ENCODE measurements at places on chromosomes 3 and 15.

DNA sequence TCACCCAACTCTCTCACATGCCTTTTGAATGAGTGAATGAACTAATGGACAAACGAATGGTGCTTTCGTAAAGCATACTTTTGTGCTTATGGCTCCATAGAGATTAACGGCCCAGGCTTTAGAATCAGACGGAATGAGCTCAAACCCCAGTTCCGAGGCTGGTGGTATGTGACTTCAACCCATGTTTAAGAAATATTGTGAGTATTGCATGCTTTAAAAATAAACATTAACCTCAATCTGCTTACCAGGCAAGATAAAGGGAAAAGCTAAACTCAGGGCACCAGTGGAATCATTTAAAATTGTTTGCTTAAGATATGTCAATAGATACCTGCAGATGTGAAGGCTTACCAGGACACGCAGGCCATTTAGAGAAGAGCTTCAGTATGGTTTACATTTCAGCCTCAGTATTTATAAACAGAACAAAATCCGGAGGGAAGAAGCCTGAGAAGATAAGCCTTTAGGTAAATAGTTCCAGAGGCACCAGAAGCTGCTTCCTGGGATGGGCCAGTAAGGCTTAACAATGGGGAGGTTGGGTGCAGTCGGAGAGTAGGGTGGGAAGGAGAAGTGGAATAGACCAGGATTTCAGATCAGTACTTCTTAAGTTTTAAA is 186.4 kb downstream of the ADAMTS9 start:
- DNase-seq, result no peak

DNA sequence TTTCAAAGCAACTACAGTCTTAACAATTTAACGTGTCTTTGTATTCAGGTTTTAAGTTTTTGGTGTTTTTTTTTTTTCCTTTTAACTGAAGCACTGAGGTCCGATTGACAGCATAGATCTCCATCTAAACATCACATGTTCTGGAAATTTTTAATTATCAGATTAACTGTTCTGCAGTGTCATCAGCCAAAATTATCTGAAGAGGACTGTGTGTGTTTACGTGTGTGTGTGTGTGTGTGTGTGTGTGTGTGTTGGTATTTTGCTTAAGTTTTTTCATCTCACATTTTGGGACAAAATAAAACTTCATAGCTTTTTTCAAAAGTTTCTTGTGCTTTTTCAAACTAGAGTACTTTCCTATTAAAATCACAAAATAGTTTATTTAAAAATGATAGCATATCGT is 1.8 kb downstream of the PIK3CA start:
- DNase-seq, result no peak

- no peak for DNase-seq
Measured at GRCh38 chr3:26099692-26100091, 309.8 kb downstream of the OXSM start.

DNA sequence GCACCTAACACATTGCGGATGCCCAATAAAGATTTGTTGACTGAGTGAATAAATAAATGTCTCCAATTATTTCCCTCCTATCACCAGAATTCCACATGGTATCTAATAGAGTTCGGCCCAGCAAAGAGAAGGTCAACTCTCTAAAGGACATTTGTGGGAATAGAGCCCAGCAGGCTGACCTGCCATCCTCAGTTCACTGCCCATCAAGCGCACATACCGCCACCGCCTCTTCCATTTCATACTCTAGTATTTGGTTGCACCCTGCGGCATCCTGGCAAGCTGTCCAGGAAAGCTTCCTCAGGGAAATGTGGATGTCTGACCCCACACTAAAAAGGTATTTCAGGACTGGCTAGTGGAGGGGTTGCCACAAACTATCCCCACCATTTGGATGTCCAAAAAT is 29.8 kb upstream of the DLG1 start:
- no peak for DNase-seq

DNA sequence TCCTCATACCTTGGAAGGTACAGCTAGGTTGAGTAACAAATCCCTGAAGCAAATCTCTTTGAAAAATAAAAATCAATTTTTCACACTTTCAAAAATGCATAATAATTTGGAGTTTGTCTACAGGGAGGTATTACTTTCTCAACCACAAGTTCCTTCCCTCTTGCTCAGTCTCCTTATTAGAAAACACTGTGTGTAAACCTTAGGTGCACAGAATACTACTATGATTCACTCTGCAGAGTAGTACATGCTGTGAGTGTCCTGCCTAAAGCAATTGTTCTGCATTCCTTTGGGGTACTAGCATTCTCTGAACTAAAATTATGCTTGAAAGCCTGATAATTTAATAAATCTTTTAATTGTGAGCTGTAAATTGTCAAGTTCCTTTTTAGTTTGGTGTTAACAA is 115.9 kb upstream of the EPHA3 start:
- no peak for DNase-seq

DNA sequence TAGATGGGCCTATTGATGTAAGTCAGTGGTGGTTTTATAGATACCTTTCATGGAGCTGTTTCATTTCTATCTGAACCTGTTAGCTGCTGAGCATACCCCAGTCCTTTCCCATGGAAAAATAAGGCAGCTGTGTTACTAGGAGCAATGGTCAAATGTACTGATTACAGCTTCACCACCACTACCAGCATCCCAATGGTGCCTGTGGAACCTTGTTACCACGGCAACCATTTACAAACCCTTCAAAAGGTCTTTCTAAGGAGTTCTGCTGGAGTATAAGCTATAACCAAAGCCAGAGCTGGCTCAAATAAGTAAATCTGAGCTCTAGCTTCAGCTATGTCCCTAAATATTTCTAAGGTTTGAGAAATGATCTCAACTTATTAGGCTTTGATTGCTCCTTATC is 133.4 kb upstream of the ACP3 start:
- DNase-seq, result no peak

- no peak for DNase-seq
Measured at GRCh38 chr15:54089776-54090175, 111.5 kb downstream of the UNC13C start.

- no peak for DNase-seq
Measured at GRCh38 chr3:46936733-46937250, 39.8 kb downstream of the CCDC12 start.

DNA sequence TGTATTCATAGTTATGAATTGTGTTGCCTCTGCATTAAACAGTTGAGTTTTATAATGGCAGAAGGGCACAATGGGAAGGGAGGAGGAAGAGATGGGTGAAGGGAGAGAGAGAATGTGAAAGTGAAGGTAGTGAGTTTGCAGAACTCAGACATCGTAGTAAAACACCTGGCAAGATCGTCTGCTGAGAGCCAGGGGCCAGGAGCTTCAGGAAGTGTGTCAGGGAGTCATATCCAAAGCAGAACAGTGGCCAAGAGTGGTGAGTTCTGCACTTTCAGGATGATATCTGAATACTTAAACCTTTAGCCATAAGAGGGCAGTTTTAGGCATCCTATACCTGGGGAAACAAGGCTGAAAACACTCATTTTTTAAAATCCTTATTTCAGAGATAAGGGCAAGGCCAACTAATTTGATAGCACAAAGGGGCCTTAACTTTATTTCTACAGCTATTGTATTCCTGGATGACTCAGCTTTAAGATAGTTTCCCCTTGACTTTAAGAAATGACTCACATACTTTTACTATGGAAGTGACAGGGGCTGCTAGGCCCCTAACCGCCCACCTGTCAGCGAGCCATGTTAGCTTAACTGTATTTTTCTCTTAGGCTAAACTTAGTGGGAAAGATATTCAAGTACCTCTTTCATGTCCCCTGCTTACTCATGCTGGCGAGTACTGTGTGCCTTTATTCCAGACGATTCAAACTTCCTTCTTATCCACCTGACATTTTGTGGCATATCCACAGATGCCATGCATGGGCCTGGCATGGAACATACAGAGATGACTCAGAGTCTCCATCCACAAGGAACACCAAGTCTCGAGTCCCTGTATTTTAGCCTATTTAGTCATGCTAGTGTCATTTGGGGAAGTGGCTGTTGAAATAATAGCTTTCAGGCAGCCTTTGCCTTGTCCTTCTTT is 53.9 kb downstream of the RLBP1 start:
- no peak for DNase-seq

- DNase-seq, result peak; percentile 90
Measured at GRCh38 chr3:101779047-101779821, at the start of gene NXPE3. Gene NXPE3 (plus strand): TSS chr3:101779211. CDS start chr3:101785597, 6,386 bp downstream.

Data from HEK293T (cell line).